ENCODE measurements at places on chromosomes 4 and X.

GRCh38 chr4:82525307-82525911 lies 36.4 kb downstream of the TMEM150C start:
- ATAC-seq, result no peak

DNA sequence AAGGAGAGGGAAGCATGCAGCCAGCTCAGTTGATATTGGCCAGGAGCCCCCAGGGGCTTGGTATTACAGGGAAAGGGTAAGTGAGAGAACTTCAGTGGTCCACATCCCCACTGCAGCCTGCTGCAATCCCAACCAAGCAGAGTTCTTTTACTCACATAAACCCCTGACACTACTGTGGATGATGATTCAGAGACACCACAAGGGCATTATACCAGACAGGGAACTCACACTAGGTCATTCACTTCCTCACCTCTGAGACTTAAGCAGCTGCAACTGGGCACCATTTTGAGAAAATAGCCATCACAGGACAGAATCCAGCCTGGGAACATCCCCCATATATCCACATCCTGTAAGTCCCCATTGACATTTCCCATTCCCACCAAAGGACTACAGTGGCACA lies 248.0 kb downstream of the INPP4B start:
- no peak for ATAC-seq

DNA sequence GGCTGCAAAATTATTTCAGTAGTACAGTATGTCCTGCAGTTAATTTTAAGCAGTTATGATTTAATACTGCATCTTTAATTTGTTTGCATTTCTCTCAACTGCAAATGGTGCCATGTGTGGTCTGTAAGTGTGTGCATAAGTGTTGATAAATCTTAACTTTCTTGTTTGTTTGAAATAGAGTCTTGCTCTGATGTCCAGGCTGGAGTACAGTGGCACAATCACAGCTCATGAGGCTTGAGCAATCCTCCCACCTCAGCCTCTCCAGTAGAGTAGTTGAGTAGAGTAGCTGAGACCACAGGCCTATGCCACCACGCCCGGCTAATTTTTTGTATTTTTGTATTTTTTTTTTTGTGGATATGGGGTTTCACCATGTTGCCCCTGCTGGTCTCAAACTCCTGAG lies 322.5 kb upstream of the NR3C2 start:
- no peak for ATAC-seq

GRCh38 chr4:78599931-78600375 lies 48.4 kb downstream of the ANXA3 start:
- no peak for ATAC-seq

DNA sequence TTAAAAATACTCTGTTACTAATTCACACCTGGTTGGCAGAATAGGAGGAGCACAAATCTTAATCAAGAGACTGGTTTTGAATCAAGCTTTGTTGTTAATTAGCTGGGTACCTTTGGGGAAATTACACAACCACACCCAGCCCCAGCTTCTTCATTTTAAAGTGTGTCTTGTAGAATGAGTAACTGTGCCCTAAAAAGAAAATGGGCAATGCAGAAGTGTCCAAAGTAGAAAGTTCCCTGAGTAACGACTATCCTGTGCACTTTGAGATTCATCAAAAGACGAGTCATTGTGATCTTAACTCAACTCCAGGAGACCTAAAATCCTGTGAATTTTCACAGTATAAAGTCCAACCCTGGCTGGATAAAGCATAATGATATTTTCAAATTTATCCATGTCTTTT lies 792.3 kb upstream of the HS3ST1 start:
- no peak for ATAC-seq

DNA sequence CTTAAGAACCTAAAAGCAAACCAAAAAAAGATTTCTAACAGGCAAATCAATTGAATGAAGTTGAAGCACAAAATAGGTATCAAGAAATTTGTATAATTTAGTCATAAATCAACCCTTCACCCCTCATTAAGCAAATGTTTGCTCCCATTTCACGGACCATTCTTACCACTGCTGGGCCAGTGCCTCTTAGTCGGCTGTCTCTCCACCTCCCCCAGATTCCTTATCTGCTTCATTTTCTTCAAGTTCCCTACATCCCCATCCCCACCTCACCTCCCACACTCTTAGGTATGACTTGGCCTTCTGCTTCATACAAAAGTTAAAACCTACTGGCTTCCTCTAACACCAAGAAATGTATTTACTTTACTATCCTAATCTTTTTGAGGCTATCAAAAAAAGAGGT lies 11.8 kb downstream of the AASDH start:
- ATAC-seq, result no peak

DNA sequence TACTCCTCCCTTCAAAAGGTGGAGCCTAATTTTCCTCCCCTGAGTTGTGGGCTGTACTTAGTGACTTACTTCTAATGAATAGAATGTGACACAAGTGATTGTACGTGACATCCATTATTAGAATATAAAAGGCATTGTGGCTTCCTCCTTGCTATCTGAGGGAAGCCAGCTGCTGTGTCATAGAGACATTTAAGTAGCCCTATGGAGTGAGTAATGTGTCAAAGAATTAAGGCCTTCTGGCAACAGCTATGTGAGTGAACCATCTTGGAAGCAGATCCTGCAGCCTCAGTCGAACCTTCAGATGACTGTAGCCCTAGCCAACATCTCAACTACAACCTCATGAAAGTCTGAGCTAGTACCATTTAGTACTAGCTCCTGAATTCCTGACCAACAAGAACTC lies 76.1 kb downstream of the BCOR start:
- no peak for ATAC-seq

All from motor neuron (in vitro differentiated cells).